Fibroblast of pulmonary artery (primary cell): ENCODE measurements at places on chromosomes 1 and 21.
A peak's percentile ranks its signal among the peaks of the same experiment; 100 is the strongest.

GRCh38 chr1:55506740-55507577 lies 291.8 kb upstream of the USP24 start:
- peak; percentile 22 for DNase-seq

- peak; percentile 61 for DNase-seq
Observed at GRCh38 chr1:211259638-211260126, 516 bp downstream of the RCOR3 start.

DNA sequence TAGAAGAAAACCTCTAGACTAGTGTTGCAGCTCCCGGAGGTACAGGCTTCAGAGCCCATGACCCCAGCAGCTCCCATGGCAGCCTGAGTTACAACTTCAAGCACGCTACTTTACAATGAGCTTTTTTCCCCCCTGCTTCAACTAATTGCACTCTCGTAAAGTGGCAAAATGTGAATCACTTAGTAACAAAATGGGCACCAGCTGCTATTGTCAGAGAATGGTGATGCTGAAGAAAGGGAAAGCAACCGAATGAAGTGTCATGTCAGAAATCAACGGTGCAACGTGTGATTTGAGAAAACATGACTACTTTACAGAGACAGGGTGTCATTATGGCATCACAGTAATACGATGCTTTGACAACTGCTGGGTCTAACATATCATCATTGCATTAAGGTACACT lies 40.5 kb downstream of the ESRRG start:
- DNase-seq: no peak

- DNase-seq: no peak
Observed at GRCh38 chr1:47527653-47528272, 89.9 kb downstream of the FOXD2 start.

DNA sequence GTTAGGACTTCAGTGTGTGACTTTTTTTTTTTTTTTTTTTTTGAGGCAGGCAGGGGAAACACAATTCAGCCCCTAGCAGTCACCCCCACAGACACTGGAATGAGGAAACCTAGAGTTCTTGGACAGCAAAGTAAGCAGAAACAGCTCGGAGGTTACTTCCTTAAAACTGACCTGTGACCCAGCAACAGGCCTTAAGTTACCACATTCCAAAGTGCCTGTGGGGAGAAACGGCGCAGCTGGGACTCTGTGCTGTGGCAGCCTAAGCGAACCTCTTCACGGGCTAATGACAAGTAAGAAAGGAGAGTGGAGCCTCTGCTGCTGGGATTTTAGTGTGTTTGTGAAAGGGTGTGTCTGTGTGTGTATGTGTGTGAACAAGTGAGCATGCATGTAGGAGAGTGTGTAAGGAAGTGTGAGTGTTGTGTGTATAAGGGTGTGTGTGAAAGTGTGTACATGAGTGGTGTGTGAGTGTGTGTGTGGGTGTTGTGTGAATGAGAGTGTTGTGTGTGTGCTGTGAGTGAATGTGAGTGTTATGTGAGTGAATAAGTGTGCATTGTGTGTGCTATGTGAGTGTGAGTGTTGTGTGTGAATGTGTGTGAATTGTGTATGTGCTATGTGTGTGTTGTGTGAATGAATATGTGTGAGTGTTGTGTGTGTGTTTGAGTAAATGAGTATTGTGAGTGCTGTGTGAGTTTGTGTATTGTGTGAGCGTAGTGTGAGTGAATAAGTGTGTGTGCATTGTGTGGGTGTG lies 180.8 kb downstream of the BRINP2 start:
- no peak for DNase-seq

GRCh38 chr1:225919906-225920305 lies 4.1 kb downstream of the PYCR2 start:
- DNase-seq: peak; percentile 85

GRCh38 chr1:16386454-16387113 lies 19.5 kb downstream of the SZRD1 start:
- peak; percentile 81 for DNase-seq

- DNase-seq: no peak
Observed at GRCh38 chr1:197677752-197678295, 97.5 kb downstream of the DENND1B start.

DNA sequence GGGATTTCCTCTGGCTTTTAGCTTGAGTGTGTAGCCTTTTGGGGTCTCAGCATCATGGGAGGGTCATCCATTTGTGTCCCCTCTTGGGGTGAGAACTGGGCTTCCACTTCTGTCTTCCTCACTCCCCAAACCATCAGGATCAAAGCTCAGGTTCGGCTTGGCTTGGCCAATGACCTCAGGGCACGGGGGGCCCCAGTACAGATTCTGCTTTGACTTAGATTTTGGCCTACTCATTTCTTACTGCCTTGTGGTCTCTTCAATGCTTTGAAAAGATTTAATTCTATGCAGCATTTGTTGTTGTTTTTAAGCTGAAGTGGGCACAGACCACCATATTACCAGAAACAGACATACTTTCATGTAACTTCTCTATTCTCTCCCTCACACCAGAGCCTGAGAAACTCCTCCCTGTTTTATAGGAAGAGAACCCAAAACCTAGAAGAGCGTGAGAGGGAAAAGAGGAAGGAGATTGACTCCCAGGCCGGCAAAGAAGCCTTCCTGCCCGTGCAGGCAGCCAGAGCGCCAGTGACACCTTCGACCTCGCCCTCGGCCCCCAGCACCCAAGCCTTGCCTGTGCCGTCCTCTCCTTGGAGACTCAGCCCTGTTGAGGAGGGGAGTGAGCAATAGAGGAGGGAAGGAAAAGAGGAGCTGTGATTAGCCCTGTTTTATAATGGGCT lies 1.9 kb upstream of the S100A3 start:
- no peak for DNase-seq

GRCh38 chr1:85229574-85230097 lies 28.8 kb upstream of the SYDE2 start:
- no peak for DNase-seq

- peak; percentile 67 for DNase-seq
Observed at GRCh38 chr1:42439940-42440339, 15.9 kb downstream of the ZMYND12 start.

- peak; percentile 83 for DNase-seq
Observed at GRCh38 chr1:13619909-13620308, 36.3 kb downstream of the PDPN start.

DNA sequence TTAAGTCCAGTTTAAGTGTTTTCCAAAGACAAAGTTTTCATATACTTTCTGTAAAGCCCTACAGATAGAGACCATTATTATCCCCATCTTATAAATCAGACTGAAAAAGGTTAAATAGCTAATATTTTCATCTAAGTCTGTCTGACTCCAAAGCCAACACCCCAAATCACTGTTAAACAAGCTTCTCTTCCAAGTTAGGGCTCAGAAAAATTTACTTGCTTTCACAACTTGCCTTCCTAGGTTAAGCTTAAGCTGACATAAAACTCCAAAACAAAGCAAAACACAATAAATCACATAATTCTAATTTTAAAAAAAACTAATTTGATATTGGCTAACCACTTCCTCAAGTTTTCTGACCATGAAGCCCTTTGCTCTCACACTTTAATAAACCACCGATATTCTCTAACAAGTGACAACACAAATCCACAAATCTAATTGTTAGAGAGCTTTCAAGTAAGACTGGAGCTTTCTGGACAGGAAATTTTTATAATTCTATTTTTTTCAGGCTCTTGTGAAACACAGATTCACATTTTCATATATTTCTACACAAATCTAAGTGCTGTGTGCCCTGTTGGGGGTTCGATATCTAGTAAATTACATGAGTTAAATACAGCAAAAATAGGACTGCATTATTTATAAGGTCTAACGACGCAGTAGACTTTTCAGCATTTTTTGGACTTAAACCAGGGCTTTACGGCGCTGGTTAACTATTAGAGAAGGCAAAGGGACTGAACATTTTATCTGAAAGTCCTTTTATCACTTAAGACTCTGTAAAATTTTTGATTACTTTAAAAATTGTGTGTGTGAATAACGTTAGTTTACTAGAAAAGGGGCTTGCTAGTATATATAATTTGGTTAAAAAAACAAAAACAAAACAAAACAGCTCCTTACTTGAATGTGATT lies 2.1 kb downstream of the GNG12 start:
- DNase-seq: peak; percentile 24

DNA sequence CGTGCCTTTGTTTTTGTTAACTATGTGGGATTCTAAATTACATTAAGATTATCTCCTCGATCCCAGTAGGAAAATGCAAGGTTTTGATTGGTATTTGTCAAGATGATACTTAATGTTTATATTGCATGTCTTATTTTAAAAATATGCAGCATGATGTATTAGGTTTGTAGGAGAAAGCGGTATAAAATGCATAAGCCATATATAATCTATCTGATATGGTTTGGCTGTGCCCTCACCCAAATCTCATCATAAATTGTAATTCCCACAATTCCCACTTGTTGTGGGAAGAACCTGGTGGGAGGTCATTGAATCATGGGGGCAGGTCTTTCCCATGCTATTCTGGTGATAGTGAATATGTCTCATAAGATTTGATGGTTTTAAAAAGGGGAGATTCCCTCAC lies 198.1 kb upstream of the NCAM2 start:
- DNase-seq: no peak

DNA sequence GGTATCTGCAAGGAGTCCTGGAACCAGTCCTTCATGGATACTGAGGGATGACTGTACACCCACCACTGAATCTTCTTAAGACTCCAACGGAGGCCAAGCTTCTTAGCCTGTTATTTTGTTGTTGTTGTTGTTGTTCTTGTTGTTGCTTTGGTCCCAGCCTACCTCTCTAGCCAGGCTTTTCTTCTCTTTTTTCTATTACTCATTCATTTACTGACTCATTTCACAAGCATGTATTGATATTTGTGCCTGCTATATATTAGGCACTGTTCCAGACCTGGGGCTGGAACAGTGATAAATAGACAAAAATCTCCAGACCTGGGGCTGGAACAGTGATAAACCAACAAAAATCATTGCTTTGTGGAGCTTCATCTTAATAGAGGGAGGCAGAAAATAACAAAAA lies 20.4 kb downstream of the CENPF start:
- DNase-seq: peak; percentile 16

DNA sequence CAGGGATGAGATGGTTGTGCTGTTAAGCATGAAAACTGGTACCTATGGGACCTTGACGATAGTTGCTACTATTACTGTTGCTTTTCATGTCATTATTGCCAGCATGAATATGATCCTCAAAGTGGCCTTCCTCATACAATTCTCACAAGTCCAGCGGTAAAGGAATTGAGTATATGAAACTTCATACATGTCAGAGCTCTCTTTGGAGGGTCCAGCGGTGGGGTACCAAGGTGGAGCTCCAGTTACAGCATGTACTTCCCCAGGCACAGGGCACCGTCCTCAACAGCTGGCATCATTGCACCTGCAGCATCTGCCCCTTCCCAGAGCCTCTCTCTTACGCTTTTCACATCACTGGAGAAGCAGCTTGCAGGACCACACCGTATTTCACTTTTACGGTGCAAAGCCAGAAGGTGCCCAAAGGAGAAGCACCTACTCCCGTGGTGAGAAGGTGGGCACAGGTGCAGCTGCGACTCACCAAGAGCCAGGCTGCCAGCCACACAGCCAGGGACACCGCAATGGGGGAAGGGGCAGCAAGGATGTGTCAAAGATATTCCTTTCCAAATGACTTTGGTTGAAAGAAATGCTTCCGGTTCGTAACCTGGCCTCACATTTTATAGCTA lies 166.4 kb upstream of the IRF2BP2 start:
- no peak for DNase-seq

- DNase-seq: no peak
Observed at GRCh38 chr1:194717334-194717733, 1530.9 kb upstream of the B3GALT2 start.

DNA sequence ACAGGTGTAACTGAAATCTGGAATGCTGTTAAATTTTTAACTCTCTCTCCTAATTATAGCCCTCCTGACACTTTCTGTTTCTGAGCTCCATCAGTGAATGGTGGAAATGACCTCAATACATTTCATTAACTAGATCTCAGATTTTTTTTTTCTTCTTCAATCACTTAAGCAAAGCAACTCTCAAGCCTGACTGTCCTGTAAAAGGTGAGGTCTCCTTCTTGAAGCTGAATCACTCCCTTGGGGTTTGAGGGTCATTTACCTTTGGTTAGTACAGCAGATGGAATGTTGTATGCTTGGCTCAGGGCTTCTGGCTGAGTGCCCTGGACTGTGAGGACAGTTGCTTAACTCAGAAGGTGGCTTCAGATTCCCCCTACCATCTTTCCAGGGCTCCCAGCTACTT lies 518.7 kb downstream of the PTPRC start:
- DNase-seq: peak; percentile 35
